ENCODE measurements at places on chromosomes 2 and 18.

- peaks cover 4% of the 10 kb centered on the region for H3K27me3 ChIP-seq
- no peak overlapping the region for H3K27ac ChIP-seq
- H3K36me3 ChIP-seq = no peaks in the 10 kb centered on the region
- no peak for DNase-seq
- no peak overlapping the region for H3K4me3 ChIP-seq
- H3K4me1 ChIP-seq = no peaks in the 10 kb centered on the region
These were observed 23.5 kb downstream of the GPR35 start for GRCh38 chr2:240648650-240649275.

DNA sequence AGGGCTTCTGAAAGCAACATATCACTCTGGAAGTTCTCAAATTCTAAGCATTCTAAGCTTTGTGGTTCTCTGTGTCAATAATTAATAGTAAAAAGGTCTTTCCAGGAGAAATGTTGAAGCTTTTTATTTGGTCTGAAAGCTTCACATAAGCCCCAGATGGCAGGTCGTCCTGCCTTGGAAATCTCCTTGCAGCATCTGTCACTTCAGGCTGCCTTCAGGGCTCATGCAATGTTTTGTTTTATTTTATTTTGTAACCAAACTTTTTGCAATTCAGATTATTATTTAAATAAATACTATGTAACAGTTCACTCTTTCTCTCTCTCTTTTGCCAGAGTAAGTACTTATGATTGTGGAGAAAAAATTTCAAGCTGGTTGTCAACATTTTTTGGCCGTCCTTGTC, 46.7 kb upstream of the FHOD3 start:
- no peak for DNase-seq
- no peak overlapping the region for H3K4me3 ChIP-seq
- H3K36me3 ChIP-seq = no peaks in the 10 kb centered on the region
- H3K27ac ChIP-seq = no peak overlapping the region
- H3K27me3 ChIP-seq = no peaks in the 10 kb centered on the region

DNA sequence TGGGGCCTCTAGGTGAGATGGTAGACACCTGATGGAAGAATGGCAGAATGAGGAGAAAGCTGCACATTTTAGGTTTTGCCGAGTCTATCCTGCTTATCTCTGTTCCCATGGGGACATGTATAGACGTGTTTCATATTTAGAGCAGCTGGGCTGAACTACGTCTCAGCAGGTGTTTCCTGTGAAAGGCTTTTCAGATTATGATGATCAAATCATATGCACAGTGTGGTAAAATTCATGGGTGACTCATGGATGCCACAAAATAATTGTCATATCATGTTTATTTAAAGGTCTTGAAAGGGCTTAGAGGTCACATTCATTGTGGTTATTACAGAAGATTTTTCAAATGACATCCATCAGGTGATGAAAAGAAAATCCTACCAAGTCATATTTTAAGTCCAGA, 90.5 kb downstream of the ICOS start:
- H3K4me1 ChIP-seq = no peaks in the 10 kb centered on the region
- DNase-seq = peak; percentile 15
- H3K27ac ChIP-seq = no peak overlapping the region

DNA sequence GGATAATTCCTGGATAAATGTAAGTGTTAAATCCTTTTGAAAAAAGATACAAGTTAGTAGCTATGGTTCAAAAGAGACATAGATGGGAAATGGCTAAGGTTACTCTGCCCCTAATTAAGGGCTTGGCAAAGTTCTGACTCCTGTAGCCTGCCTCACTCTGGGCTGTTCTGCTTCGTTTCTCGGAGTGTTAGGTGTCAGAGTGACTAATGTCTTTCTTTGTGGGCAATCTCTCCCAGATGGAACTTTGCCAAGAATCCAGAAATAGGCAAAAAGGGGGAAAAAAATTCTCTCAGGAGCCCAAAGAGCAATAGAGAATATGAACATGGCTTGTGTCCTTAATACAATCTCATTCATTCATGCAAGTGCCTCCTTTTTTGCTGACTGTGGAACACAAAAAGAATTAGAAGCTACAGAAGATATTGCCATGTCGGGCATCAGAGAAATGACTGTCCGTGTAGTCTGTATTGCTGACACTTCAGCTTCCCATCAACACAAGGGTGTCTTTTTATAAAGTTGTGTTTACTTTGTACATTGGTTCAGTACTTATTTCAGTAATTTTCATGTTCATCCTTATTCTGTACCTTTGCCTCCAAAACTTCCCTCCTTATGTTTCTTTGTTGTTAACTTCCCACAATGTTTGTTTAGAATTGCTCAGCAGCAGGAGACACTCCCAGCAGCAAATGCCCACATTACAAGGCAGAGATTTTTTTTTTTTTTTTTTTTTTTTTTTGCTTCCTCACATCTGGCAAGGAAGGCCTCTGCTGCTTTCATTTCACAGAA, 134.0 kb downstream of the FTCDNL1 start:
- H3K4me3 ChIP-seq = no peak overlapping the region
- H3K36me3 ChIP-seq = no peaks in the 10 kb centered on the region
- DNase-seq = peak; percentile 8
- no peaks in the 10 kb centered on the region for H3K27me3 ChIP-seq
- no peaks in the 10 kb centered on the region for H3K4me1 ChIP-seq

GRCh38 chr2:156279446-156280150, 52.9 kb downstream of the NR4A2 start:
- no peaks in the 10 kb centered on the region for H3K27me3 ChIP-seq
- no peak overlapping the region for H3K27ac ChIP-seq
- H3K4me1 ChIP-seq = no peaks in the 10 kb centered on the region
- no peak overlapping the region for H3K4me3 ChIP-seq
- H3K36me3 ChIP-seq = no peaks in the 10 kb centered on the region

DNA sequence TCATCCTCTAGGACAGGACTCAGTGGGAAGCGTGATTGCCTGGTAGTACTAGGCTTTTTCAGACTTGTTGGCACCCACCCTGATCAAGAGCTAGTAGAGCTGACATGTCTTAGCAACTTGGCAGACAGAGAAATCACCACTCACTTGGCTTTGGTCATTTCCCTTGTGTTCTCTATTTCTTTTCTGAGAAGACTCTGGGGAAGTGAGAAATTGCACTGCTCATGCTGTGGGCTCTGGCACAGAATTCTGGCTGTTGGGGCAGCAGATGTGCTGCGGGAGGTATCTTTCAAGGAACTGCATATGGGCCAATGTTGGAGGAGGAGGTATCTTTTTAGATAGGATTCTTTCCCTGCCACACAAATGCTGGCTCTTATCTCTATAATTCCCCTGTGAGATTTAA, 529.1 kb upstream of the MEX3C start:
- no peak overlapping the region for H3K27ac ChIP-seq
- no peaks in the 10 kb centered on the region for H3K4me1 ChIP-seq
- no peak for DNase-seq

- no peak overlapping the region for H3K4me3 ChIP-seq
- peak; percentile 47 for DNase-seq
- no peaks in the 10 kb centered on the region for H3K36me3 ChIP-seq
- peak overlapping the region; percentile 76 for H3K27ac ChIP-seq
- H3K27me3 ChIP-seq = no peaks in the 10 kb centered on the region
These were observed 146.4 kb downstream of the IRS1 start for GRCh38 chr2:226652983-226653765.

- no peaks in the 10 kb centered on the region for H3K27me3 ChIP-seq
- H3K4me3 ChIP-seq = no peak overlapping the region
- no peak overlapping the region for H3K27ac ChIP-seq
- no peaks in the 10 kb centered on the region for H3K36me3 ChIP-seq
- DNase-seq = no peak
These were observed 426.7 kb upstream of the SMIM21 start for GRCh38 chr18:75854174-75854573.

DNA sequence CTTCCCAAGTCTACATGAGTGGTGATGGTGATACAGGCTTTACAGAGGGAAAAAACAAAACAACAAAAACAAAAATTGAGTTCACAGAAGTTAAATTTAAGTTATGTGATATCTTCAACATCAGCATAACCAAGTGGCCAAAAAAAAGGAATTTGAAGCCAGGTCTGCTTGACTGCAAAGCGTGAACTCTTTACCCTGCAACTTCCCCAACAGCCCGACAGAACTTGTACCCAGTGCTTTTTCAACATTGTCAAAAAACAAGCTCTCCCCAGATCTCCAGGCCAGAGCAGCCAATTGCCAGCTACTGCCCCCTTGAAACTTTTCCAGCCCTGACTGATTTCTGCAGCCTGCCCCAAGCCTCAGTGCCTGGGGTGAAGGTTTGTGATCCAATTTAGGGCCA, 76.7 kb downstream of the RNF144A start:
- no peak for DNase-seq
- H3K4me3 ChIP-seq = no peak overlapping the region
- no peaks in the 10 kb centered on the region for H3K27me3 ChIP-seq
- H3K4me1 ChIP-seq = no peaks in the 10 kb centered on the region

GRCh38 chr18:63763831-63764600, 11.2 kb upstream of the SERPINB7 start:
- H3K27ac ChIP-seq = peak overlapping the region; percentile 19
- no peaks in the 10 kb centered on the region for H3K27me3 ChIP-seq
- no peak overlapping the region for H3K4me3 ChIP-seq
- H3K4me1 ChIP-seq = peaks cover 10% of the 10 kb centered on the region

DNA sequence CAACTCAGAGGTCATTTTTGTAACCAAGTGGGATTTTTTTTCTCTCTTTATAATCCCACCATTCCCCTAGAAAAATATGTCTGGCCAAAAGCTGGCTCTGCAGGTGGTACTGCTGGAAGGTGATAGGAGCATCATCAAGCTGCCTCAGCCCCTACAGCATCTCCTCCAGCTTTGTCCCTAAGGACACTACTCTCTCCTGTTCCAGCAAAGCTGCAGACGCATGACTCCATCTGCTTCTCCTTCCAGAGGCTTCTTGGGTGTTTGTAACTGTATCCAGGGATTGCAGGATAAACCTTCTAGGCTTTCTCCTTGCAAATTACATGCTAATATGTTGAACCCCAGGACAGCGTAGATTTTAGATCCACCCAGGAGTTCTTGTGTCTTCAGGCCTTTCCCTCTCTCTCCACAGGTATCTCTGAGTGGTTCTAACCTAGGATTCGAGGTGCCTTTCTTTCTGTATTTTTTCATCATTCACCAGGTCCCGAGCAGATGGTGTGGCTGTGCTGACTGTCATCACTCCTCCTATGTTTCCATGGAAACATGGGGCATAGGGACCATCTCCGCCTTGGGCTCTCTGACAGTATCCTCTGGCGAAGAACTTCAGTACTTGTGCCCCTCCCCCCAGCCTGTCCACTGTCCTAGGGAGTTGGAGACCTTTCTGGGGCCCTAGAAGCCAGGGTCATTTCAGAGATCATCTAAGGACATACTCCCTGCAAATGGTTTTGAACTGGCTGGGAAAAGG, 34.3 kb downstream of the AFF3 start:
- H3K4me1 ChIP-seq = no peaks in the 10 kb centered on the region
- no peaks in the 10 kb centered on the region for H3K36me3 ChIP-seq
- H3K27me3 ChIP-seq = peaks cover 29% of the 10 kb centered on the region
- no peak for DNase-seq

- H3K4me1 ChIP-seq = no peaks in the 10 kb centered on the region
- H3K36me3 ChIP-seq = no peaks in the 10 kb centered on the region
- H3K27me3 ChIP-seq = no peaks in the 10 kb centered on the region
- H3K27ac ChIP-seq = no peak overlapping the region
- H3K4me3 ChIP-seq = no peak overlapping the region
These were observed 55.6 kb upstream of the TEX51 start for GRCh38 chr2:126843081-126843480.

DNA sequence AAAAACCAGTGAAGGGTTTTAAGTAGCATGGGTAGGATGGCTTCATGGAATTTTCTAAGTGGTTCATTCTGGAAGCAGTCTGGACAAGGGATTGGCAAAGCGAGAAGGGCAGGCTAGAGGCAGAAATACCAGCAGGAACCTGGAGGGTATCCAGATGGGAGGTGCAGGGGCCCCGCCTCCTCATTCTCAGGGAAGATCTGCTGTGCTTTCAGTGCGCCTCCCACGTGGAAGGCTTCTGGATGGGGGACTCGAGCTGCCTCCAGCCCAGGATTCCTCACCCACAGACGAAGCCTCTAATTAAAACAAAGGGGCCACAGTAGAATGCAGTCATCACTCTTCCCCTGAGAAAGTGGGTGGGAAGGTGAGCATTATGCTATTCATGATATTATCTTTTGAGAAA, 79.8 kb downstream of the VSNL1 start:
- no peaks in the 10 kb centered on the region for H3K27me3 ChIP-seq
- peaks cover 9% of the 10 kb centered on the region for H3K4me1 ChIP-seq
- DNase-seq = no peak
- no peak overlapping the region for H3K27ac ChIP-seq
- no peaks in the 10 kb centered on the region for H3K36me3 ChIP-seq

DNA sequence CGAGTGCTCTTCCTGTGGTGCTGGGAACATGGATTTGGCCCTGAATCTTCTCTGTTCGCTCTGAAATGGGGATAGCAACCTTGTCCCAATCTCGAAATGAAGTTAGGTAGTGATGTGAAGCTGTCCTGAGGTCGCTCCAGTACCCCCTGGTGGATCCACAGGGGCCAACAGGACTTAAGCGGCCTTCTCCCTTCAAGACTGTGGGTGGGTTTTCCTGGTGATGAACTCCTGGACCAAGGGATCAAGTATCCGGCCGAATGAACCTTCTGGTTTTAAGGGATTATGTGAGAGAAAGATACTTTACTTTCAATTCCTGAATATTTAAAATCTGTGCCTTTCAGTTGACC, 156.5 kb downstream of the NAPG start:
- H3K27ac ChIP-seq = no peak overlapping the region
- no peak for DNase-seq
- H3K4me3 ChIP-seq = no peak overlapping the region
- H3K36me3 ChIP-seq = no peaks in the 10 kb centered on the region

GRCh38 chr2:229920011-229920641, 1.7 kb downstream of the TRIP12 start:
- H3K27me3 ChIP-seq = no peaks in the 10 kb centered on the region
- peak overlapping the region; percentile 30 for H3K27ac ChIP-seq
- peaks cover 3% of the 10 kb centered on the region for H3K36me3 ChIP-seq
- no peaks in the 10 kb centered on the region for H3K4me1 ChIP-seq
- peak overlapping the region; percentile 85 for H3K4me3 ChIP-seq

DNA sequence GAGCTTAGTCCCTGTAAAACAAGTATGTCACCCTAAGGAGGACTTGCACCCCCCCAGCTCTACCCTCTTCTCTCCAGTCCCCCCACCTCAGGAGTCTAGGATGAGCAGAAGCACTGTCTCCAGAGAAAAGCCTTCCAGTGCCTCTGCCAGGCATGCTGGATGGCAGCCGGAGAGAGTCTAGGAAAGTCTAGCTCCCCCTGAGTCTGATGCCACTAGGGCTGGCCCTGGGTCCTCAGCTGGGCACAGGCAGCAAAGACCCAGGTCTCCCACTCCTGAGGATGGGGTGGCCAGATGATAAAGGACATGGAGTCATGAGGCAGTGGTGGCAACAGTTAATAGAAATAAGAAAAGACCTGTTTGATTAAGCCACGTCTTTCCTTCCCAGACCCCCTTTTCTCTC, 225.6 kb downstream of the CYP26B1 start:
- no peak for DNase-seq
- H3K27me3 ChIP-seq = peaks cover 3% of the 10 kb centered on the region
- no peaks in the 10 kb centered on the region for H3K4me1 ChIP-seq
- no peak overlapping the region for H3K4me3 ChIP-seq

- no peaks in the 10 kb centered on the region for H3K36me3 ChIP-seq
- H3K4me1 ChIP-seq = no peaks in the 10 kb centered on the region
- H3K4me3 ChIP-seq = no peak overlapping the region
- peaks cover 24% of the 10 kb centered on the region for H3K27me3 ChIP-seq
- no peak for DNase-seq
- no peak overlapping the region for H3K27ac ChIP-seq
These were observed 4.1 kb downstream of the ABCG8 start for GRCh38 chr2:43842866-43843226.

- no peaks in the 10 kb centered on the region for H3K36me3 ChIP-seq
- no peak overlapping the region for H3K27ac ChIP-seq
- H3K27me3 ChIP-seq = peaks cover 4% of the 10 kb centered on the region
- DNase-seq = no peak
- H3K4me1 ChIP-seq = no peaks in the 10 kb centered on the region
These were observed 30.0 kb downstream of the HJURP start for GRCh38 chr2:233824373-233824772.
